ENCODE measurements at places on chromosomes 1 and 21.

- DNase-seq, result no peak
Measured at GRCh38 chr1:180519846-180520245, 17.5 kb upstream of the ACBD6 start.

- DNase-seq, result no peak
Measured at GRCh38 chr1:18554099-18554498, 73.4 kb downstream of the KLHDC7A start.

- no peak for DNase-seq
Measured at GRCh38 chr21:42981214-42981523, 6.8 kb downstream of the PKNOX1 start.

- DNase-seq, result no peak
Measured at GRCh38 chr1:58548371-58548770, 1.8 kb upstream of the OMA1 start.

GRCh38 chr1:56080123-56080522 lies 499.2 kb downstream of the PLPP3 start:
- DNase-seq, result no peak

GRCh38 chr1:214318956-214319736 lies 38.2 kb downstream of the SMYD2 start:
- DNase-seq, result no peak

DNA sequence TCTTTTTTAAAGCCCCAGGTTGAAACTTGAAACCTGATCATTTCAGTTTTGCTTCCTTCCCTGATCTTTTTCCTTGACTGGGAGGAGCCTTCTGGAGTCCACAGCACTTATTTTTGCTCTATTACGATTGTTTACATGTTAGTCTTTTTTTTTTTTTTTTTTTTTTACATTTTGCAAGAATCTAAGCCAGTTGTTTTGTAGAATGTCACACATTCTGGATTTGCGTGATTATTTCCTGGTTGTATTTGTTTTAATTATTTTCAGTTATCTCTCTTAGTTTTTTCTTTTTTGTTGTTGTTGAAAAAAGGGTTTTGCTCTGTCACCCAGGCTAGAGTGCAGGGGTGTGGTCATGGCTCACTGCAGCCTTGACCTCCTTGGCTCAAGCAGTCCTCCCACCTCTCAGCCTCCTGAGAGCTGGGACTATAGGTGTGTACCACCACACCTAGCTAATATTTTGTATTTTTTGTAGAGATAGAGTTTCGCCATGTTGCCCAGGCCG lies 32.8 kb downstream of the OSBPL9 start:
- DNase-seq, result no peak

DNA sequence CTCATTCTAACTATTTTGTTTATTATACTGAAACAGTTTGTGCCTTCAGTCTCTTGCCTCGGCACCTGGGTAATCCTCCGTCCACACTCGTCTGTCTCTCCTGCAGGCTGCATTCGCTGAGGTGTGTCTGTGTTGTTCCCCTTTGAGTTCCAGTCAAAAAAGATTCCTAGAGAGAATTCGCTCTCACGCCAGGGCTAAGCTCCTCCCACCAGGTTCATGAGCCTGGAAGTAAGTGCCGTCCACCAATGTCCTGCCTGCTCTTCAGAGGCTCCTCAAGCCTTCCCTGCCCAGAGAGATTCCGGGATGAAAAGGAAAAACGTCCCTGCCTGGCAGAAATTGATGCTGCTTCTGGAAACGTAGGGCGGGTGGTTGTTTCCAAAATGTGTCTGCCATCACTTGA lies 12.9 kb downstream of the KIAA2013 start:
- no peak for DNase-seq

DNA sequence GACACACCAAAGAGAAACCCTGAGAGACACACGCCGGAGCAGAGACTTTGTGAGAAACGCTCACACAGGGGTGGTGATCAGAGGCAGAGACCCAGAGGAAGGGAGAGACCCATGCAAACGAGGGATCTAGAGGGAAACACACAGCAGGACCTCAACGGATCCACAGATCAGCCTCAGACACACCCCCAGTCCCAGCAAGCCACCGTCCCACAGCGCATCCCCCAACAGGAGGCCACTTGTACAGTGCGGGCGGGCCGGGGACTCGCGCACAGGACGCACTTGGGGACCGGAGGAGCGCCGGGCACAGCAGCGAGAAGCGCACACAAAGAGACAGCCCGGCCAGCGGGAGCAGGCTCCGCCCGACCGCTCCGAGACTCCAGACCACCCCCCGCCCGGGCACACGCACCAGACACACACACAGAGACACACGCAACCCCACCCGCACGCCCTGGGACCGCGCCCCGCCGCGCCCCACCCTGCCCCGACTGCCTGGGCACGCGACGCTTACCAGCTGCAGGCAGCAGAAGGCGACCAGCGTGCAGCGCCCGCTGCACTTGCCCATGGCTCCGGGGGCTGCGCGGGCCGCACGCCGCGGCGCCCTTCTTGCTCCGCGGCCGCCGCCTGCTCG lies 587 bp downstream of the NKAIN1 start:
- no peak for DNase-seq

DNA sequence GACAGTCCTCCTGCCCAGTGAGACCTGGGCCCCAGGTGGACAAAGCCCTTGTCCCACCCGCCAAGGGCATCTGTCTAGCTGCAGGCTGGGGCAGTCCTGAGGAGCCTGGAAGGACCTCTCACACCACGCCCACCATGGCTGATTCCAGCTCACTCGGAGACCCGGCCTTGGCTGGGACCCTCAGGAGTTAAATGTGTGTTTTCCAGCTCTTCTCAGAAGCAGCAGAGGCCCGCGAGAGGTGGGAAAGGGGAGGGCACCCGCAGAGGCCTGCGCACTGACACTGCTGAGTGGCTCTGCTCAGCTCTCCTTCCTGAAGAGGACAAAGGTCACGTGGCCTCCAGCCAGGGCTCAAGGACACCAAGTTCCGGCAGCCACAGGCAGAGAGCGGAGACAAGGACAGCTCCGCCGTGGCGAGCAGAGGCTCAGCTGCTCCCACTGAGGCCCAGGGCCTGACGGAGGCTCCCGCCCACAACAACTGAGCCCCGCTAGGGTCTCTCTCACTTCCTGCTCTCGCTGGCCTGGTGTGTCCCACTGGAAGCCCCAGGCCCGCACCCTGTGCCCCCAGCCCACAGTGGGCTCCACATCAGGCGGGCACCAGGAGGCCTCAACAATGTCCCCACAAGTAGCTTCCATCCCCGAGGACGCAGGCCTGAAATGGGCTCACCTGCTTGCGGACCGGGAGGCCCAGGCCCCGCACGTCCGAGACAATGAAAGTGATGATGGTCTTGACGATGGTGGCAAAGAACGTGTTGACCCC lies 16.9 kb downstream of the SLC19A1 start:
- no peak for DNase-seq

DNA sequence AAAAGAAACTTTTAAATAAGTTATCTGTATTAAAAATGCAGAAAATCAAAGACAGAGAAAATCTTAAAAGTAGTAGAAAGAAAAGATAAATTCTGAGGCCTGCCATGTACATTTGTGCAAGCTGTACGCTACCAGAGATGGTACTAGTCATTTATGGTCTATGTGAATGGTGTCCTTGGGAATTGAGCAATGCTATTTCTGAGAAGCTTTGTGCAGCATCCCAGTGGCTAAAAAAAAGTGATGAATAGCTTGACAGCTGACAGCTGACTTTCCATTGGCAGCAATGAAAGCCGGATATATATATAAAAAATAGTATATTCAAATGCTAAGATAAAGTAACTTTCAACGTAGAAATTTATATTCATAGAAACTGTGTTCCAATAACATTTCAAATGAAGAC lies 58.8 kb upstream of the KCTD3 start:
- DNase-seq, result no peak

DNA sequence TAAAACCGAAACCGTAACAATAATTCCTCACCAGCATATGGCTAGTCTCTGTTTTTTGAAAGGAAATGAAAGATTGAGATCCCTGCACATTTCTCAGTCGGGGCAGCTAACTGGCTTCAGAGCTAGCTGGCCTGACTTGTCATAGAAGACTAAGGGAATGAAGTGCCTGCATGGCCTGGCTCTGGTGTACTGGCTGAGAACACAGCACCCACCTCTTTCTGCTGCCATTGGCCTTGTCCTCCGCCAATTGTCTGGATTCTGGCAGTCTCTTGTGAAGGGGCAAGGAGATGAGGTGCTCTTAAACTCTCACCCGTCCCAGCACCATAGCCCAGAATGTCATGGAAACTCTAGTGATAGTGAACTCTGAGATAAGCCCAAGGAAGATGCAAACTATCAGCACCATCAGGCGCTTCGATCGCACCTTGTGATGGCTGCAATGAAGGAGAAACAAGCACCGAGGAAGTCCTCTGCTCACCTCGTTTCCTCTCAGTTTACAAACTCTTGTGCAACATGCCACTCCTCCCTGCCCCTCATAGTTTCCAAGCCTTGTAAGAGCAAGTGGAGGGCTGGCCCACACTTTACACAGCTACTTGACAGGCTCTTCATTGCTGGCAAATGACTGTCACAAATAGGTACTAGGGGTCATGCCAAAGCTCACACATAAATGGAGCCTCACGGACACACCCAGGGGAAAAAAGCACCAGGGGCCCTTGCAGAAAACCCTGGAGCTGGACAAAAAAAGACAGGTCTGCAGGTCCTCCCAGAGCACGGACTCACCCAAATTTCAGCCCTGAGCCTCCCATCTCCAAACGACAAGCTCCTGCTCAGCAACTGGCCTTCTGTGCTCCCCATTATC lies 16.4 kb downstream of the INPP5B start:
- DNase-seq, result peak; percentile 57

- DNase-seq, result no peak
Measured at GRCh38 chr1:115314092-115314491, 24.0 kb downstream of the NGF start.

GRCh38 chr1:93964777-93965200 lies 55.6 kb upstream of the GCLM start:
- DNase-seq, result no peak

GRCh38 chr1:36162680-36163239 lies 6.8 kb downstream of the MAP7D1 start:
- DNase-seq, result no peak

GRCh38 chr1:180849031-180849775 lies 63.5 kb upstream of the KIAA1614 start:
- DNase-seq, result no peak

DNA sequence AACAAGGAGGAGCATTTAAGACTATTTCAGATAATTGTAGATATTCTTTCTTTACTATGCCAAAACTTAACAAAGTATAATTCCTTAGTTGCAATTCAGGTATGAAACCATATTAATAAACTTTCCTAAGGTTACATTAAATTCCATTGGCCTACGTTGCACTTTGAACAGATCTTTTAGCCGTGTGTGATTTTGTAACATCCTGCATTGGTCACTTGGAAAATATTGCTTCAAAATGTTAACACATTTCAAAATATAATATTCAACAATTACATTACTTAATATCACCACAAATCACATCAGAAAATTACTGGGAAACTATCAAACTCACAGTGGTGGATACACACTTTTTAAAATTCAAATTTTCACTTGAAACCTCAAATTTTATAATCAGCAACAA lies 20.2 kb downstream of the ETS2 start:
- DNase-seq, result no peak

- no peak for DNase-seq
Measured at GRCh38 chr1:59298710-59299346, 1.9 kb downstream of the FGGY start.

DNA sequence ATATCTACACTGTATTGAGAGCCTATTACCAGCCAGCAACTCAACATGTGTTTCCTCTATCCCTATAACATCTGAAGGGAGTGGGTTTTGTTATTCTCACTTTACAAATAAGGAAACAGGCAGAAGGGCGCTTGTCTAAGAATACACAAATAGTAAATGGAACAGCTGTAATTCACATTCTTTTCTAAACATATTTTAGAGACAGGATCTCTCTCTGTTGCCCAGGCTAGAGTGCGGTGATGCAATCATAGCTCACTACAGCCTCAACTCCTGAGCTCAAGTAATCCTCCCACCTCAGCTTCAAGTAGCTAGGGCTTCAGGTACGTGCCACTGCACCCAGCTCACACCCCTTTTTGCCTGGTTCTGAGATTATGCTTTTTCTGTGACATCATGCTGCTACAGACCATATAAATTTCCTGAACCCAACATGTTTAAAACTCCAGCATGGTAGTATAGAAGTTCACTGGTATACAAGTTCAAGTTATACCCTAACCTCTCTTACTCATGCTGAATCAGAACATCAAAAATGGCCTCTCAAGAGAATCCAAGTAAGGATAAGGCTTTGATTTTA lies 8.6 kb upstream of the TACSTD2 start:
- no peak for DNase-seq

DNA sequence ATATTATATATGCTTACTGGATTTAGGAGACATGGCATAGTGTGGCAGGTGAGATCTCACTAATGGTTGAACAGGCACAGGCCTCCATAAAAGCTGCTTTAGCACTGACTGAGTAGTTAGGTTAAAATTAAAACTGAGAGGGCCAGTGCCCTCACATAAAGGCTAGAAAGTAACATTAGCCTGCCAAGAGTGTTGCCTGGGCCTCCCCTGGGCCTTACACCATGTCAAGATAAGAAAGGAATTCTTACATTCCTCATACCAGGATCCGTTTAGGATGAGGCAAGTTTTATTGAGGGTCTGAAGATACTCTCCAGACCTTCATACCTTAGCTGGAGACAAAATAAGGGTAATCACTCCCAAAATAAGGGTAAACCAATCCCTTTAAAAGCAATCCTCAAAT lies 1011.8 kb downstream of the PLA2G4A start:
- no peak for DNase-seq

DNA sequence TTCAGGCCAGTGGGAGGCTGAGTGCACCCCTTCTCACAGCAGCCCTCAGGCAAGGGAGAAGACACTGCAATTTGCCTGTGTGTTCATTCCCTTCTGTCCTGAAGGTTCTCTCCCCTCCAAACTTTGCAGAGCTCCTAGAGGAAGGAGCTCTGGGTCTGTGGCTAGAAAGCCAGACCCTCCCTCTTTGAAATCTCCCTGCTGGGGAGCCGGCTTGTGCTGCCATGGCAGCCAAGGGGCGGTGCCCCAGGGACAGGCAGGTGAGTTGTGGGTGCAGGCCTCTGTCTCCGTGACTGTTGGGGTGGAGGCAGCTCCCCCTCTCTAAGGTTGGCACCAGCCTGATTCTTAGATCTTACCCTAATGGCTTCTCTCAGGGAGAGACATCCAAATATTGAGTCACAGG lies 53.0 kb downstream of the OLFML2B start:
- DNase-seq, result no peak

DNA sequence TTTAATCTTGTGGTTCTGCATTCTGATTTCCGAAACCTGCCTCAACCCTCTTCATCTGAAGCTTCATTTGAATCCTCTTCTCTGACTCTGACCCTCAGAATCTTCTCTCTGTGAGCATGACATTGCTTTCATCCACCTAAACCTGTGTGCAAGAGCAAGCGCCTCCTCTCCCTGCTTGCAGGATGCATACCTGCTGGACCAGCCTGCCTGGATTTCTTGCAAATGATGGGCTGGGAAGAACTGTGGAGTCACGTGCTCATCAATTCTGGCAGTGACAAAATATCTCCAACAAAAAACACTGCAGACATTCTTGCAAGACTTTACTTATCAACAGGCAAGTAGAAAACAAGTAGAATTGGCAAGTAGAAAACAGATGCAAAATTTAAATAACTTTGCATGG lies 20.8 kb upstream of the SLC35F3 start:
- no peak for DNase-seq

GRCh38 chr1:67850611-67851075 lies 17.4 kb upstream of the GNG12 start:
- no peak for DNase-seq
